Transverse colon (tissue), 4 donors: ENCODE measurements at places on chromosomes 12 and 14. TPM values are rescaled to one million over a fixed set of nuclear protein-coding genes. Genes with fewer than 3 reads are reported as not detected.

The SLC24A4 gene
- total RNA-seq, result not detected

The AREL1 gene
- 57.1 TPM for total RNA-seq

The MAP1LC3B2 gene
- total RNA-seq, result not detected

The TAS2R10 gene
- total RNA-seq, result not detected

- DNase-seq, result no peak
Observed at GRCh38 chr14:41604721-41605531, 1.8 kb upstream of the LRFN5 start.

GRCh38 chr12:31325524-31325875 lies 450 bp downstream of the SINHCAF start:
- DNase-seq, result no peak
